ENCODE measurements at places on chromosomes 2 and 18. TPM values are rescaled to one million over a fixed set of nuclear protein-coding genes. Genes with fewer than 3 reads are reported as not detected.

DNA sequence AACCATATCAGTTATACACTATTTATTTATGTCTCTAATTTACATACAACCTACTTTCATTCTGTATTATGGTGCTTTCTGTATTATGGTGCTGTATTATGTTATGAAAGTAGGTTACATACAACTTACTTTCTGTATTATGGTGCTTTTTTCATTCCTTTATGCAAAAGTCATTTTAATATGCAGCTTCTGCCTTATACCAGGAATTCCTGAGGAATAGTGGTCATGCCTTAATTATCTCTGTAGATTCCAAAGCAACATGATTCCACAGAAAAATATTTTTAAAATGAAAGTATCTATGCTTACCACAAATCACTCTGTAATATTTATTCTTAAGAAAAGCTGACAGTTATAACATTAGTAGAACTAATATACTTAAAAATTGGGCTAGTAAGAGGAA is 922.0 kb upstream of the NRXN1 start:
- H3K36me3 ChIP-seq: no peaks in the 10 kb centered on the region
- no peak overlapping the region for H3K27ac ChIP-seq
- H3K27me3 ChIP-seq: no peaks in the 10 kb centered on the region

GRCh38 chr2:67186326-67186725 is 210.8 kb upstream of the ETAA1 start:
- H3K27me3 ChIP-seq: no peaks in the 10 kb centered on the region
- DNase-seq: no peak
- no peaks in the 10 kb centered on the region for H3K4me1 ChIP-seq
- no peak overlapping the region for H3K27ac ChIP-seq

GRCh38 chr2:190504912-190505311 is 29.6 kb downstream of the NEMP2 start:
- DNase-seq: no peak
- H3K36me3 ChIP-seq: peaks cover 61% of the 10 kb centered on the region
- no peaks in the 10 kb centered on the region for H3K27me3 ChIP-seq
- no peaks in the 10 kb centered on the region for H3K4me1 ChIP-seq

DNA sequence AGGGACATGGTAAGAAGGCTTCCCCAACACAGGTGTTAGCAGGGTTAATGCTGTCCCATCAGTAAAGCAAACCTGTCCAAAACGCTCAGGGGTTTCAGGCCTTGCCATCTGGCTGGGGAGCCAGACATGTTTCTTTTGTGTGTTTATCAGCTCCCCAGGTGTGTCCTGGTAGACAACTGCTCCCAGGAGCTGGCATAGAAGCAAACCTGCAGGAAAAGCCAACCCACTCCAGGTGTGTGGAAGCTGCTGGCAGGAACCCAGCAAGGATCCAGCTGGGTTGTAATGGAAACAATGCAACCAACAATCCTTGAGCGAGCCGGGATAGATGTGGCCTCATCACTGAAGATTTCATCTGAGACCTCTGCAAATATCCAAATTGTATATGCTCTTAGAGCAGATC is 123.1 kb downstream of the RAB3GAP1 start:
- H3K36me3 ChIP-seq: peaks cover 35% of the 10 kb centered on the region
- no peak overlapping the region for H3K4me3 ChIP-seq
- H3K27ac ChIP-seq: no peak overlapping the region
- no peaks in the 10 kb centered on the region for H3K27me3 ChIP-seq
- no peaks in the 10 kb centered on the region for H3K4me1 ChIP-seq
- no peak for DNase-seq

GRCh38 chr2:145268931-145269330 is 749.0 kb upstream of the ZEB2 start:
- peak overlapping the region; percentile 2 for H3K4me3 ChIP-seq
- H3K4me1 ChIP-seq: no peaks in the 10 kb centered on the region
- no peaks in the 10 kb centered on the region for H3K36me3 ChIP-seq
- DNase-seq: no peak
- H3K27me3 ChIP-seq: peaks cover under 1% of the 10 kb centered on the region

GRCh38 chr2:54013996-54014395 is 43.2 kb upstream of the PSME4 start:
- H3K27me3 ChIP-seq: no peaks in the 10 kb centered on the region
- no peak for DNase-seq
- no peaks in the 10 kb centered on the region for H3K36me3 ChIP-seq
- no peak overlapping the region for H3K4me3 ChIP-seq
- no peak overlapping the region for H3K27ac ChIP-seq
- no peaks in the 10 kb centered on the region for H3K4me1 ChIP-seq

- H3K27ac ChIP-seq: no peak overlapping the region
- H3K36me3 ChIP-seq: no peaks in the 10 kb centered on the region
- H3K27me3 ChIP-seq: no peaks in the 10 kb centered on the region
- DNase-seq: no peak
- H3K4me3 ChIP-seq: no peak overlapping the region
Observed at GRCh38 chr2:151138507-151138906, 123.2 kb downstream of the RBM43 start.

- H3K27ac ChIP-seq: no peak overlapping the region
- H3K27me3 ChIP-seq: no peaks in the 10 kb centered on the region
- no peak for DNase-seq
Observed at GRCh38 chr2:57432528-57432927, 614.1 kb upstream of the VRK2 start.

GRCh38 chr2:107436281-107436680 is 390.4 kb upstream of the RGPD4 start:
- no peaks in the 10 kb centered on the region for H3K36me3 ChIP-seq
- no peak for DNase-seq
- H3K27me3 ChIP-seq: no peaks in the 10 kb centered on the region
- no peak overlapping the region for H3K4me3 ChIP-seq
- no peaks in the 10 kb centered on the region for H3K4me1 ChIP-seq

DNA sequence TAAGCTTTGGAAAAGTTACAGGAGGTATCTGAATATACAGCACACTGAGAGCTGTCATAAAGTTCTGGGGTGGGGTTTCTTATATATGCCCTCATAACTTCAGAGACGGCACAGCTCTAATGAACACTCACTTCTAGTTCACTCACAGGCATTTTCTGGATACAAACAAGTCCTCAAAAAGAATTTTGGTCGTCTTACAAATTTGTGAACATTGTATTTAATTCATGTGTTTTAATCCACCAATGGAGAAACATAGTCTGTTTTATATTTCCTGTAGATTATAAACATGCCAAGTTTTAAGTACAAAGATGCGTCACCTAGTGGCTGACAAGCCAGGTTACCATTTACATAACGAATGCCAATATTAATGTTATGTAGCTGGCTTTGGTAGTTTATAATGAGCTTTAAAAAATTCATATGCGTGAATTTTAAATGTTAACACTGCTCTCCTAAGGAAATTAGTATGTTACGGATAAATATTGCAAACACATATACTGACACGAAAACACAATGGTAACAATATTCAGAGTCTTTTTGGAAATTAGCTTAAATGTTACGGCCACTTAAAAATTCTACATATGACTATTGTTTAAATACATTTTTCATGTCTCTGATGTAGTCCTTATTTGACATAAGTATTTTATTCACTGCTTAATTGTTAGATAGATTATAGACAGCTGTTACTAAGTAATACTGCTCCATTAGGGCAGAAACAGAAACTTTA is 2.5 kb downstream of the COL3A1 start:
- no peaks in the 10 kb centered on the region for H3K4me1 ChIP-seq
- H3K36me3 ChIP-seq: no peaks in the 10 kb centered on the region
- peak overlapping the region; percentile 48 for H3K4me3 ChIP-seq
- H3K27ac ChIP-seq: peak overlapping the region; percentile 21
- no peak for DNase-seq
- no peaks in the 10 kb centered on the region for H3K27me3 ChIP-seq

DNA sequence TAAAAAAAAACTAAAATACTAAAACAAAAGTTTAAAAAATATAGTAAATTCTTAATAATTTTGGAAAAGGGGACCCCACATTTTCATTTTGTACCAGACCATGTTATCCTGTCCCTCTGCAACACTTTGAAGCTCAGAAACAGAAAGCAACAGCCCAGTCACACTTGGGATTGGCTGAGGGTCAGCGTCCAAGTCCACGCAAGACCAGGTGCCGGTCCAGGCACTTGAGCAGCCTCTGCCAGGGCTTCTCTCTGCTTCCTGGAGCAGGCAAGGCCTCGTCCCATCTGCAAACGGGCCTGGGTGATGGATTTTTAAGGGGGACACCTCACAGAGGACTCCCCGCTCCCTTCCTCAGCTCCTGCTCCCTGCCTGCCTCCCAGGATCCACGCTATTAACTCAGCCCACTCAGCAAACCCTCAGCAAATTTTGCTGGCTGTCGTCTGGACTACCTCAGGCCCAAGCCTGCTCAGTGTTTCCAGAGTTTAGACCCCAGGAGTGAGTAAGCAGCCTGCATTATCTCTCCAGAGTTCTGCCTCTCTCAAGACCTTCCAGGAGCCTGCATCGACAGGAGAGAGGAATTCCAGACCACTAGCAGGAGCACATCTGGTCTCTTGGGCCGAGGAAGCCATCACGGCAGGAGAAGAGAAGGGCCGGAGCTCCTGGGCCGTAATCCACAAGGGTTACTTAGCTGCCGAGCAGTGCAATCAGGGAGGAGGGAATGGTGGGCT is 88.7 kb upstream of the STPG4 start:
- no peak overlapping the region for H3K27ac ChIP-seq
- no peak overlapping the region for H3K4me3 ChIP-seq
- no peak for DNase-seq
- no peaks in the 10 kb centered on the region for H3K4me1 ChIP-seq

DNA sequence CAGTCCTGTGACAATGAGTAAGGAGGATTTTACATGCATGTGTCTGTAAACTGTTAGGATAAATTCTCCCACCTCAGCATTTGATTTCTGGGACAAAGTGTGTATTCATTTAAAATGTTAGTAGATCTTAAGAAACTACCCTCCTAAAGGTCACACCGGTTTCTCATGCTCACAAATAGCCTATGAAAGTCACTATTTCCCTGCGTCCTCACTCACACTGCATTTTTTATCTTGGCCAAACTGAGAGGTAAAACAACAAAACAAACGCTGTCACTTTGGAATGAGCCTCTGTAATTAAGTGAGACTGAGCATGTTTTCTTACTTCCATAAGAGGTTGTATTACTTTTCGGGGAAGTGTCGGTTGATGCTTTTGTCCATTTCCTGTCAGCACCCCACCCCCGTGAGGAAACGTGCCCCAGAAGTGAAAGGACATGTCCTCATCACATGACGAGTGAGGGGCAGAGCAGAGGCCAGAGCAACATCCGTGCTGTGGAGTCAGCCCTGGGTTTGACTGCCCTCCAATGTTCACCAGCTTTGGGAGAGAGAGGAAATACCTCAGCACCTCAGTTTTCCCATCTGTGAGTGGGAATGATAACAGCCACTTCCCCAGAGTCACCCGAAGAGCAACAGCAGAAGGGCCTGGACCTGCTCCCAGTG is 3.1 kb downstream of the GYPC start:
- H3K36me3 ChIP-seq: no peaks in the 10 kb centered on the region
- H3K27ac ChIP-seq: peak overlapping the region; percentile 96
- no peaks in the 10 kb centered on the region for H3K27me3 ChIP-seq
- H3K4me3 ChIP-seq: no peak overlapping the region

GALNT3 gene
- 27.8 TPM for total RNA-seq

GPN1 gene
- 21.9 TPM for total RNA-seq

CHRND gene
- not detected for total RNA-seq

CROCC2 gene
- total RNA-seq: 3.4 TPM

Data from lower lobe of right lung (tissue), 2 donors.